ENCODE measurements at places on chromosomes 16 and 17.

DNA sequence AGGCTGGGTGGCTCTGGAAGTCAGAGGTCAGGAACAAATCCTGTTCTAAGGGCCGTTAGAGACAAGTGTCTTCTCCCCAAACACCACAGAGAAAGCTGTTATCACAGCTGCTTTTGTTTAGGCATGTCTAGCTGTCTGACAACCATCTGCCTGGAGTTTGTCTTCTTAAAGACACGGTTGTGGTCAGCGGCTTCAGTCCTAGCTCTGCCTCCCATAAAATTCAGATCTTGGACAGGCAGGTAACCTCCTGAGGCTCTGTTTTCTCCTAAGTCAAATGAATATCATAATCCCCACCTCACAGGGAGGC is 2.3 kb upstream of the ITGA3 start:
- DNase-seq: no peak

- DNase-seq: peak; percentile 92
Measured at GRCh38 chr17:78706271-78706915, 75.7 kb downstream of the CYTH1 start.

- DNase-seq: no peak
Measured at GRCh38 chr17:55264278-55264644, 499 bp upstream of the HLF start.

DNA sequence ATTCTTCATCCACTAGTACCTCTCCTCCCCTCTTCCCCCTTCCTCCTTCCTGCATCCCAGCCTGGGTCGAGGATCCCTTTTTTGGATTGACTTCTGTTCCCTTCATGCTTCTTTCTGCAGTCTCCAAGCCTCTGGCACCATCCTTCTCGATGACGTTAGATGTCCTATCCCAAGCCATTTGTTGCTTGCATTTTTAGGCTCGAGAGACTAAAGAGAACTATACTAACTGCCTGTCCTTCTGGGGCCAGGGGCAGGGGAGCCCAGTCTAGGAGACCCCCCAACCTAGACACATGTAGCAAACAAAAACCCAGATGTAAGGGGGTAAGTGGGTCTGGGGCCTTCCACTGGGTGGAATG is 23.9 kb downstream of the UNK start:
- no peak for DNase-seq

DNA sequence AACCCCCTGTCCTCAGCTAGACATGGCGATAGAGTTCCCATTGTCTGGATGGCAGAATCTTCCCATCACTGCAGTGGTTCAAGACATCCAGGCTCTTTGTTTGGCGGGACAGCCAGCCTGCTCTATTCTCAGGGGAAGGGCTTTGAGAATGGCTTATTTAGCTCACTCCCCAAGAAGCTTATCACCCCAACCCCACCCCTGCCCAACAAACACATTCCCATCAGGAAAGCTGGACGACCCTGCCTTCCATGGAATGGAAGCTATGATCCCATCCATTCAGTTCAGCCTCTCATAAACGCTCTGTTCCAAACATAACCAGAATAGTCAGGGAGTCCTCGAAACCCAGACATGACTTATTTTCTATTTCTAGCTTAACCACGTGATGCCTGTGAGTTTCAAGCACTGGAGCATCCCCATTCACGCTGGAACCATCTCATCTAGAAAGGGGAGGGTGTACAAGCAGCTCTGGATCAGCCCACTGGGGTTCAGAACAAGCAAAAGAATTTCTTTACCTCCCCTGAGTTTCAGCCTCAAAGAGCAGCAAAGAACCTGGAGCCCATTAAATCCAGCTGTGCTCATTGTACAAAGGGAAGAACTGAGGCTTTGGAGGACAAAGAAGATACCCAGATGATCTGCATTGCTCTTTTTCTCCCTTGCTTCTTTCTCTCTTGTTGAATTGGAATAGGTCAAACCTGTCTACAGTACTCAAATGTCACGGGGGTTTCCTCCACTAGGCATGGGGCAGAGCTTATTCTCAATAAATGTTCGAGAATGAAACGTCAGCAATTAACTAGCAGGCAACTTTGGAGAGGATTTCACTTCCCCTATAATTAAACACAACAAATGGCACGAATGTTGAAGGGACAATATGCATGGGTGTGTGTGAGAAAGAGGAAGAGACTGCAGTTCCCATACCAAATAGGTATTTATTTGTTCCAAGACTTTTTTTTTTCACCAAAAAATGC is 93.1 kb downstream of the XYLT1 start:
- no peak for DNase-seq

DNA sequence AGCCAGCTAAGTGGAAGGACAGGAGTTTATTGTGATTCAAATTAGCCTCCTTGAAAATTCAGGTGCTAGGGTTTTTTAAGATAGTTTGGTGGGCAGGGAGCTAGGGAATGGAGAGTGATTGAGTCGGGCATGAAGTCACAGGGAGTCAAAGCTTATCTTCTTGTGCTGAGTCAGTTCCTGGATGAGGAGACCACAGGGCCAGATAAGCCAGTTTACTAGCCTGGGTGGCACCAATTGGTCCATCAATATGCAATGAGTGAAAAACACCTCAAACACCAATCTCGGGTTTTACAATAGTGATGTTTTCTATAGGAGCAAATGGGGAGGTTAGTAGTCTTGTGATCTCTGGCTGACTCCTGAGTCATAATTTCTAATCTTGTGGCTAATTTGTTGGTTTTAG is 165.1 kb downstream of the ABCC12 start:
- DNase-seq: no peak

GRCh38 chr17:21042458-21043295 is at the start of gene USP22:
USP22 (minus strand) TSS chr17:21043011; CDS start chr17:21042835, 176 bp downstream.
- DNase-seq: no peak

All from epithelial cell of prostate (primary cell).